NCI-H524 treated with DMSO at 0.1 percent for 48 hours (cell line): ENCODE measurements at places on chromosomes 11 and 22.

- no peak for DNase-seq
Measured at GRCh38 chr11:3000032-3000961, 8.2 kb upstream of the NAP1L4 start.

DNA sequence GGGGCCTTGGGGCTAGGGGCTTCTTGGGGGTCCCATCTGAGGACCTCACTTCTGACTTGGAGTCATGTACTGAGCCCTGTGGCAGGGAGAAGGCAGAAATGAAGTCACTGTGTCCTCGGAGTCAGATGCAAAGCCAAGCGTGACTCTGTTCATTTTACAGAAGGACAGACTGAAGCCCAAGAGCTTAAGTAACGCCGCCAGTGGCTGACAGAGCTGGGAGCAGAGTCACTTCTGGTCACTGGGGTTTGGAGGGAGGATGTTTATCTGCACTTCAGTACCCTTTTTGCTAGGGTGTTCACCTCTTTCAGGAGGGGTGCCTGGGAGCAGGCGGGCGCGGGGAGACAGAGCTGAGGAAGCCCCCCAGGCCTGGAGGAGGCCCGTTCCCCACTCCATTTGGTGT is 10.7 kb downstream of the CD6 start:
- DNase-seq, result no peak

- peak; percentile 81 for DNase-seq
Measured at GRCh38 chr11:783581-784015, 6.3 kb downstream of the CEND1 start.

DNA sequence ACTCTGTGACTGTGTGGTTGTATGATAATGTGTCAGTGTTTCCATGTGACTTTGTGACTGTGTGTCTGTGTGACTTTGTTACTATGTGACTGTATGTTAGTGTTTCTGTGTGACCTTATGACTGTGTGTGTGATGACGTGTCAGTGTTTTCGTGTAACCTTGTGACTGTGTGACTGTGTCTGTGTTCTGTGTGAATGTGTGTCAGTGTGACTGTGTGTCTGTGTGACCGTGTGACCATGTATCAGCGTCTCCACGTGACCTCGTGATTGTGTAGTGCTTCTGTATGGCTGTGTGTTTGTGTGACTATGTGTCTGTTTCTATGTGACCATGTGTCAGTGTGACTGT is 9.5 kb upstream of the PKNOX2 start:
- DNase-seq, result no peak

DNA sequence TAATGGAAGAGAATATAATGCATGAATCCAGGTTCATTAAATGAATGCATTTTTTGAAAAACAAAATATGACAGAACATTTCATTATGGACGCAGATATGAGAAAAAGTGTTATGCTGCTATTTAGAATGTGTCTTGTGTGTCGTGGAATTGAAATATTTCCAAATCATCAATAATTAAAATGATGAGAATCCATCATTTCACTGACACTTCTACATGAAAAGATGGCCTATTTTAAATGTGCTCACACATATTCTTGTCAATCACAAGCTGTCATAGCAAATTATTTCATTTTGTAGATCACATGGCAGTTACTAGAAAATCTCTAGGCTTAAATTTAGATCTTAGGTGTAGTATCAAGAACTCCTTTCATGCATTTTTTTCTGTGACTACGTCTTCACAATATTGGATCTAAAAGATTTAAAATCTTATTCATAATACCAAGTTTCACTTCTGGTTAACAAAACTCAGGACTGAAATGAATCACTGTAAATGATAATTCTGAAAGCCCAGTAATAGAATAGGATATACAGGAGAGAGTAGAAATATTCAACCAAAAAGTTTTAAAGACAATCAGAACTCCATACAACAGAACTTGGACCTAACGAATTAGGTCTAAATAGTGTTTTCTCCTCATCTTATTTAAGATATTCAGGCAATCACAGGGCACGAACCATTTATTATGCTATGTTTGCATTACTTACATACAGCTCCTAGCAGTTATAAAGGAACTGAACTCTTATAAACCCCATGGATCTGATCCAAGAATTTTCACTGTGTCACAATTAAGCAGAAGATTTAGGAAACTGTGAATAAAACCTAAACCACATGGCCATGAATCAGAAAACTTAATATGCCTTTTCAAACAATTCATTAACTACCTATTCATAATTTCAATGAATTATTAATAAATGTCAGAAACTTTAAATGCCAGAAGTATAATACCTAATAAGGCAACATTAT is 67.7 kb downstream of the DCDC1 start:
- DNase-seq, result no peak
